ENCODE measurements at places on chromosomes 4 and X.

DNA sequence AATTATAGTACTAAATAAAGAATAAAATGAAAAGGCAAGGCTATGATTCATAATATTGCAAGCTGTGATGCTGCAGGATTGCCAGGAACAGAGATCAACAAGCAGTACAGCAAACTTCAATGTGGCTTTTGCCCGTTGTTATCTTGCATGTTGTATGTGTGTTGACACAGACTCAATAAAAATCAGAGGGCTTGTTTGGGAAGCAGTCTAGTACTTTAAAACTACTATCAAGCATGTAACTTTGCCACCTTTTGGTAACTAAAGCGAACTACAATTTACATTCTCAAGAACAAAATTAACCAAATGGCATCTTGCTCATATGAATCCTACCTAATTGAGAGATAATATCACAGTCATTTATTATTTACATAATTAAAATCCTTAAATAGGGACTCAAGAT, 79.8 kb upstream of the GPM6A start:
- peak; percentile 25 for DNase-seq

GRCh38 chrX:96002431-96002830, 682.2 kb upstream of the DIAPH2 start:
- no peak for DNase-seq

DNA sequence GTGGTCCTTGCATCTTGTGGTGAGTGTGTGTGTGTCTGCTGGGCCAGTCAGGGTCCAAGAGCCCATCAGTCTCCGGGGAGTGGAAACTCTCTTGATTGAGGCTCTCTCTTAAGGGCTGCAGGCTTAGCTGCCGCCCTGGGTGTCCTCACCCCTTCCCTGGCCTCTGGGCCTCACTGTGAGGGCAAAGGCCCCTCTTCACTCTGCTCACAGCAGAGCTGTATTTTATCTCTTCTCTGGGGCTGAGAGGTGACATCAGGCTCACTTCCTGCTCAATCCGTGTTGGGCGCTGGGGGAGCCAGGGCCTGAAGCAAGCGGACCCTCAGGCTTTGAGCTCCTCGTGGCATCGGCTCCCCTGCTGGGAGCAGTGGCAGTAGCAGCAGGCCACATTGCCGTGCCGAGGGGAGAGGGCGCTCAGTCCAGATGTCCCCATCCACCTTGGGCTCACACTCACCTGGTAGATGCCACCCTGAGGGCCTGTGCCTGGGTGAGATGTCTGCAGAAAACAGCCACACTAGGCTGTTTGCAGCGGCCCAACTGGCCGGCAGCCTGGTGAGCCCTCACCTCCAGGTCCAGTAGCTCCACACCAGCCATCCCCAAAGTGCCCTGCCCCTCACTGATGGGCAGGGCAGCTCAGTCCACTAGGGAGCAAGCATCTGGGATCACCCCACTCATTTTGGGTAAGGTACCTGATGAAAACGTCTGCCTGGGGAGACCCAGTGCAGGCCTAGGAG, 24.7 kb upstream of the PRPS1 start:
- no peak for DNase-seq

GRCh38 chr4:11158971-11159370, 269.7 kb downstream of the HS3ST1 start:
- DNase-seq, result no peak

GRCh38 chr4:88189881-88190585, 31.6 kb upstream of the ABCG2 start:
- no peak for DNase-seq

DNA sequence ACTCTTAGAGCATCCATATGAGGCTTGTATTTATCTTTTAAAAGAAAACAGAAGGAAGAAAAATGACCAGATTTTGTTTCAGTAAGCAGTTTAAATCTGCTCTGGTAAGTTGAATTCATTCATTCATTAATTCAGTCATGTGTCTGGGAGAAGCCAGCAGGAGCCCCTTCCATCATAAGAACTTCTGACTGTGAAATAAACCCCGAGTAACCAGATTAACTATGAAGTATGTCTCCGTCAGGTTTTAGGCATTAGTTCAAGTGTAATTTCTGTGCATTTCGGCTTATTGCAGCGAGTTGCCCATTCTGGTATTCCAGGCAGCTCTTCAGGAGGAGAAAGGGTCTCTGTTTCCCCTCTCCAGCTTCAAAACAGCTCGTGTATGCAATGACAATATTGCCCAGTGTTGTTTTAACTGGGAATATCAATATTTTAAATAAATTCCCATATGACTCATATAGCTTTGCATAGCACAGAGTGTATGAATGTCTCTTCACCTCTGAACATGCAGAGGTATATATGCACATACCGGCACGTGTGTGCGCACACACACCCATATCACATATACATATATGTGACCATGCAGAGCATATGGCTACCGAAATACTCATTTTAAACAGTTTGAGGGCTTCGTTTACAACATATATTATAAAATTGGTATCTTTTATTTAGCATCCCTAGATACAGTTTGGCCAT, 255.3 kb downstream of the BCOR start:
- DNase-seq, result no peak

GRCh38 chrX:106168107-106168506, at the start of gene PWWP3B:
Gene PWWP3B, plus strand, starts transcription at chrX:106168305. Its CDS starts 37,128 bp downstream, at chrX:106205433.
- peak; percentile 62 for DNase-seq

GRCh38 chr4:142155347-142155746, 519.0 kb downstream of the IL15 start:
- no peak for DNase-seq

DNA sequence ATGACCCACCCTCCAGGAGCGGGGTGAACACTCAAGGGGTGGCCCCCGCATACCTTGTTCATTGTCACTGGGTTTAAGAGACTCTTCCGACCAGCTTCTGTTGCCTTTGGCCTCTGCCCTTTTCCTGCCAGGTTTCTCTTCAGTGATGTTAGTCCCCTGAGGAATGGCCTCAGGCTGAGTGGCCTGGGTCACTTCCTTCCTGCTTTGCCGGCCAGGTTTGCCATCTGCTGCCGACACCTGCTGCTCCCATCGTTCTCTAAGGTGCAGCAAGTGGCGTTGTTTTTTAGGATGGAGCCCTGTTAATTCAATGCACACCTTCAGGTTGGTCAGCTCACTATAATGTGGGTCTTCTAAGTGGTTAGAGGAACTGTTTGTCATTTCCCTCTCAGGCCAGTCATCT, 34.2 kb downstream of the BCOR start:
- DNase-seq, result no peak

- DNase-seq, result no peak
These were observed 100.9 kb downstream of the PTCHD1 start for GRCh38 chrX:23435575-23435974.

GRCh38 chrX:84322083-84322827, 134.3 kb upstream of the RPS6KA6 start:
- DNase-seq, result no peak

- DNase-seq, result no peak
These were observed 1.5 kb downstream of the GRSF1 start for GRCh38 chr4:70838204-70838603.

- DNase-seq, result no peak
These were observed 438.9 kb downstream of the NAF1 start for GRCh38 chr4:162727766-162728165.

GRCh38 chr4:94806376-94806775, 48.6 kb downstream of the BMPR1B start:
- no peak for DNase-seq
